ENCODE measurements at places on chromosomes 3 and 15.

DNA sequence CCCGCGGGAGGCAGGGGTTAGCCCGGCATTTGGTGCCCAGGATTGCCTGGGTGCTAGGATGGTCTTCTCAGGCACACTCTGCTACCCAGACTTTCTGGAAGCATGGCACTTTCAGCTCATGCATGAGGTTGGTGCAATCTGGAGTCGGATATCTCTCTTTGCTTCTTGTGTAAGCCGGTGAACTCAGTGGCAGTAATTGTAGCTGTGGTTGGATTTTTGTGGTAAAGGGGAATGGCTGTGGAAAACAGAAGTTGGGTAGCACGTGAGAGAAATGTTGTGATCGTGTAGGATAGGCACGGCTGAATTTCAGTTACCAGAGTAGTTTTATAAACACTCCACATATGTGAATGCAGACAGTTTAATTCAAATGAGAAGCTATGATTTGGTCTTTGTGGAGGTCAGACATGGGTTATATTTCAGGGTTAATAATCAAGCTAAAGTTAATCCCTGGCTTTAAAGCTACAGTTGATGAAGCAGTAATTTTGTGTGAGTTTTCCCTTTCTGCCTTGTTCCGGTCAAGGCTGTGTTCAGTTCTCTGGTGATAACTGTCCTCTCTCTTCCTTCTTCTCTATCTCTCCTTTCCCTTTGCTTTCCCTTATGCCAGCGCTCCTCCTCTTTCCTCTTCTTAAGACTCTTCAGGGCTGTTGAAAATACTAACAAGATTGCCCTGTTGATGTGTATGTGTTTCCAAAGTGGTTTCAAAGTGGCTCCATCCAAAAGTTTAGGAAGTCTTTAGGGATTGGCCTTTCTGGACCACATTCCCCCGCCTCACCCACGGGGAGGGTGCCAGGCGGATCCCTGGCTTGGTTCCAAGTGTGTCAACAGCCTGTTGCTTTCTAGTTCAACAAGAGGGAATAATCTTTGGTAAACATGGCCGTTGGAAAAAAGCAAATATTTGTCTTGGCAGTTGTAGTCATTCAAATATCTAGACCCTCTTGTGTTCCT is 404.6 kb upstream of the C2CD4B start:
- peak; percentile 87 for DNase-seq

- no peak for DNase-seq
These were observed 171.8 kb downstream of the POTEB3 start for GRCh38 chr15:21268436-21268940.

- no peak for DNase-seq
These were observed 222.5 kb downstream of the SNRPN start for GRCh38 chr15:25176991-25177954.

DNA sequence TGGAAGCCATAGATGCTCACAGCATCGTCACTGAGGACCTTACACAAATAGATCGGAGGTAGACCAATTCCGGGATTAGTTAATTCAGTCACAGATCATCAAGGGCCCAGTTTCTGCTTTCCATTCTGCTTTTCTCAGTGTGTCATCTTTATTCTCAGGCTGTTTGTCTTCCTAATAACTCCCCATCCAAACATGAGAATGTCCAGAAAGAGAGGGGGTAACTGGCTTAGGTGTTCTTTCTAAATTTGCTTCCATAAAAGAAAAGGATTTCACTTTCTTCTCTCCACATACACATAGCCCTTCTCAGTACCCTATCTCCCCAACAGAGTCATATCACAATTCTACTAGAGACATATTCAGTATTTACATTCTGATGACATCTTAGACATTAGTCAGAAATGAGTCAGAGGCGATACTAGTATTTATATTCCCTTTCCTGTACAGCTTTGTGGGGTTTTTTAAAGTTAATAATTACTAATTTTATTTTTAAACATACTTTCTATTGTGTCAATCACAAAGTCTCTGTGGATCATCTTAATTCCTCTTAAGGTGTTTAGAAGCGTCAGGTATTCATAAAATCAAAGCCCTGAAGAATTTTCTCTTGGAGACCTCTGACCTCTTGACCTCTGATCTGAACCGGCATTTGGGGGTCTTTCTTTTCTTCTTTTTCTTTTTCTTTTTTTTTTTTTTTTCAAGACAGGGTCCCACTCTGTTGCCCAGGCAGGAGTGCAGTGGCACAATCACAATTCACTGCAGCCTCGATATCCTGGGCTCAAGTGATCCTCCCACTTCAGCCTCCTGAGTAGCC is 24.3 kb upstream of the IL12A start:
- DNase-seq = no peak

DNA sequence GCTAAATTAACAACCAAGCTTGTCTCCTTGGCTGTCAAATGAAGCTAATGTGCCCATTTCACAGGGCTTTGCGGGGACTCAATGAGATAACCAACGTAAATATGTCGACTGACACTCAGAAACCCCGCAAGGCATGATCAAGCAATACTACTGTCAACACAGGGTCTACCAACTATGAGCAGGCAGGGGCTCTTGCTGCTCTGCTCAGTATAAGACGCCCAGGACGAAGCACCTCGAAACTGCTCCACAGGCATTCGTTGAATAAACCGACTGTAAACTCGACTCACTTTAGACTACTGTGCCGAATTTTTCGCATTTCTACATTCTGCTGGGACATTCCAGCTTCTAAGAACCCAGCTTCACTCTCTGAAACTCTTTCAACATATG is 55.0 kb downstream of the FEZF2 start:
- no peak for DNase-seq

DNA sequence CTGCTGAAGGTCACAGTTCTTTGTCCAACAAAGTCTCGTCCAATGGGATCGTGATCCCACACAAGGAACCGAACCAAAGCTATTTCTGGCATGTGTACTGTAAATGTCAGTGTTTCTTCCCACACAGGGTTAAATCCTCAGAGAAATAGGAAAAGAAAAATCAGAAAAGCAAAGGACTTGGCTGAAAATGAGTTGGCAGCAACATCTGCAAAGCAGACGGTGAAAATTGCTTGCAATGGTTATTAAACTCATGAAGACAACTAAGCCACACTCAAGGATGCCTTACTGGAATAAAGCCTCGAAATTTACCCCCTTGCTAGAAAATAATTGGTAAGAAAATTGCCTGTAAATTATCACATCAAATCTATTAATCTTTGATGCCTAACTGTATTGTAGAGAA is 195.2 kb upstream of the STRIT1 start:
- DNase-seq = no peak

GRCh38 chr3:192888190-192888589 is 29.5 kb downstream of the MB21D2 start:
- no peak for DNase-seq

DNA sequence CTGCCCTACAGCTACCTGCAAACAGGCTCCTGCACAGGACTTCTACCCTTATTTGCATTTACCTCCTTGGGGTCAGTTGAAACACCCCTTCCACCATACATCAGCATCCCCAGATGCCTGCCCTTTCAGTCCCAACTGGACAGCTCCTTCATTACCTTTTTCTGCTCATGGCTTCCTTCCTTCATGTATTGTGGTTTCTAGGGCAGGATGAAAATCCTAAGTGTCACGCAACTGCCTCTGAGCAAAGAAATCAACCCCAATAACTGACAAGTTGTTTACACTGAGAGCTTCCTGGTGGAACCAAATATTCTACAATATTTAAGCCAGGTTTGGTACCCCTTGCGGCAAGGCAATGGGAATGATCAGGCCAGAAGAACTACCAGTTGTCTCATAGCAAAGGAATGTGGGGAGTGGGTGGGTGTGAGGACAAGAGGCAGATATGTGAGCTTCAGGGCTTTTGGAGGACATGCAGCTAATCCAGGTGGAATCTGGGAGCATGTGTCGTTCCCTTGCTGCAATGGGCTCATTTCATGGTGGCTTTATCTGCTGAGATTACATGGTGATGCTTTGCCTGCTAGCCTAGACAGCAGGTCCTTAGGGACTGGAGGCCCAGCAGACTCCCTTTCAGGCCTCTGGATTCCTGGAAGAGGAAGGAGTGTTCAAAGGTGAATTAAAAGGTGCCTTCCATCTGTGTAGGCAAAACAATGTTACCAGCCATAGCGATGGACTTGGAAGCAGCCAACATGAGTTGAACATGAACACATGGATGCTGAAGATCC is 34.9 kb downstream of the PPCDC start:
- DNase-seq = no peak

DNA sequence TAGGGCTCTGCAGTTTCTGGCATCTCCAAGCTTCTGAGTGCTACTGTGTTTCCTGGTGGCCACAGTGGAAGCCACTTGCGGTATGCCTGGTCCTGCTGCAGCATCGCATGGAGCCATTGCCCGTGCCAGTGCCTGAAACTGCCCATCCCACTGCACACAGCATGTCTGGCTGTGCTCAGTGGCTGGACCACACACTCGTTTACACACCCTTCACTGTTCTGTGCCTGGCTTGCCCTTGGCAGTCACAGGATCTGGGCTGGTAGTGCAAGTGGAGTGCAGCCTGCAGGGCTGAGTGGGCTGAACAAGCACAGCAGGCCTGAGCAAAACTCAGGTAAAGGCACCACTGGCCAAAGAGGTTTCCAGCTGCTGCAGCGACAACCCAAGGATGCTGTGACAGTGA is 600.0 kb downstream of the SI start:
- DNase-seq = no peak

GRCh38 chr3:58522759-58523425 is 14.1 kb downstream of the ACOX2 start:
- no peak for DNase-seq

DNA sequence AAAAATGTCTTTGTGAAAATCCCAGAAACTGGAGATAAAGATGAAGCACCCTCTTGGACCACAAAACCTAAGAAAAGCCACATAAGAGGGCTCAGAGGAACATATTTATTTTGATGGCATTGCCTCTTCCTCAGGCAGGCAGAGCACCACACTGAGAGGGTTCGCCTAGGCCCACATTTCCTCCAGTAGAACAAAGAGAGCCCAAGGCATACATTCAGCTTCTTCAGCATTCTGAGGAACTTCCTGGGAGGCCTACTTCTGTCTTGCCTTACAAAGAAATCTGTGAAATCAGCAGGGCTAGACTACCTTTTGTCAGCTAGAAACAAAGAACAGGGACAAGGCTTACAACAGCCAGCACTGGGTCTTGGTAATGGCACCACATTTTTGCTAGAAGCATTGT is 1325.3 kb downstream of the SI start:
- no peak for DNase-seq

GRCh38 chr15:46576646-46577395 is 942.0 kb downstream of the SQOR start:
- DNase-seq = no peak

DNA sequence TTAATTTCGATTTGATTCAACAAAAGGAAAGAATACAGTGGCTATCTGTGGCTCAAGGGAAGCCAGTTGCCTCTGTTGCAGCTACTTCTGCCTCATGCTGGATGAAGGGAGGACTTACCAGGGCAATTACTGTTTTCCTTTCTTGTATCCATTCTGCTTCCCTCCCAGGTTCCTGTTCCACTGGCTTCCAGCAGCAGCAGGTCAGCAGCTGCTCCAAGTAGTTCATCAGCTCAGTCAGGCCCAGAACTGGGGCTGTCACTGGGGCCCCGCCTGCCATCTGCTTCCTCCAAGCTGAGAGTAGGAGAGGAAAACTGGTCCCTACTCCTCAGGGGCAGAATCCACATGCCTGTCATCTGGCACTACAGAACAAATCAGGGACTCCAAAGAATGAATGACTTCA is 48.6 kb upstream of the ULK4 start:
- no peak for DNase-seq

DNA sequence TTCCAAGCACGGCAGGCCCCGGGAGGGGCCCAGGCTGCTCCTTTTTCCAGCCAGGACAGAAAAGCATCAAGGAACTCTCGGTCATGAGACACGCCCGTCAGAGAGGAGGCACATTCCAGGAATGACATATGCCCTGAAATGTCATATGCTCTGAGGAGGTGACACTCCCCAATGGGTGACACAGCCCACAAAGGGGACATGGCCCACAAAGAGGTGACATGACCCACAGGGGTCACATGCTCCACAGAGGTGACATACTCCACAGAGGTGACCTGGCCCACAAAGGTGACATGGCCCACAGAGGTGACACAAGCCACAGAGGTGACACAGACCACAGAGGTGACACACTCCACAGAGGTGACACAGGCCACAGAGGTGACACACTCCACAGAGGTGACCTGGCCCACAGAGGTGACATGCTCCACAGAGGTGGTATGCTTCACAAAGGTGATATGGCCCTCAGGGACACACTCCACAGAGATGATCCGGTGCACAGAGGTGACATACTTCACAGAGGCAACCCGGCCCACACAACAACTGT is 79.2 kb downstream of the ABHD5 start:
- no peak for DNase-seq

DNA sequence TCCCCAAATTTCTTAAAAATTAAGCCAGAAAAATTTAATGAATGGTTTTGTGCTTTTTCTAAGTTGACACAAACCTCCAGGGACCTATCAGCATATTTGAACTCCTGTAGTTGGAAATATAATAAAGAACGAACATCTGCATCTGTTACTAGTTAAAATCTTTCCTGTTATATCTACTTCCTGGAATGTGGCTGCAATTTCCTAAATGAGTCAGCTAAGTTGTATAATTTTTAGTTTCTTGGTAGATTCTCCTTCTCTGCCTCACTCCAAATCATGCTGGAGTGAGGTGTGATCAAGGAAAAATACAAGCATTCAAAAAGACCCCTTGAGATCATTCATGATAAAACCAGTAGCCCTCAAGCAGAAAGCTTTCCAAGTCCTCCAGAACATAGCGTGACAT is 106.2 kb upstream of the MCTP2 start:
- DNase-seq = no peak

DNA sequence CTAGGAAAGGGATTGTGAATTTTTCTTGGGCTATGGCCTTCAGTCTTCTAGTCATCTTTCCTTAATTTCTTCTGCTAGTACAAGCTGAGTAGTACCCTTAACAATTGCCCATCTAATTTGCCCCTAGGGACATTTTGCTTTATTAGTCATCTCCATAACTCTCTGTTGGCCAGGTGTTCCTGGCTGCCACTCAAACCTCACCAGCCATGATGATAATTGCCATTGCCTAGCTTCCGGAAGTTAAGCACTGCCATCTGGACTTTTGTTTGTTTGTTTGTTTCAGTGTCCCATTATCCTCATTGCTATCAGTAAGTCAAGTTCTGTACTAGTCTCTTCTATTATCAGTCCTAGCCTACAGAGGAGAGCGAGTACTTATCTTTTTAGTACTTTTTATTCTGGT is 36.6 kb upstream of the UBL7 start:
- DNase-seq = peak; percentile 86

DNA sequence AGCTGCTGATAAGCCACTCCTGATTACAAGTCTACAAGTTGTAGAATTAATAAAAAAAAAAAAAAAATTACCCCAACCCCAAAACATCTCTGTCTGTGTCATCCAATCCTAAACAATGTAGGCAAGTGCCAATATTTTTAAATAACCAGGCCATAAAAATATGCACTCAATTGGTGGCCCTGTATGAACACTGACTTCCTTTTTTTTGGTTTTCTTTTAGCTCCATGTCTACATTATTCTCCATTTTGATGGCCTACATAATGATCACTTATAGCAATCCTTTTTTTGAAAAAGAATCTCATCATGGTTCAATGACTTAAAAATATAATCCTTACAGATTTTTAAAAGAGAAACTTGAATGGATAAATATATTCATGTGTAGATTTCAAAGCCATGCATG is 72.1 kb downstream of the FOXP1 start:
- no peak for DNase-seq

- no peak for DNase-seq
These were observed 28.2 kb downstream of the C3orf62 start for GRCh38 chr3:49248840-49249227.

- no peak for DNase-seq
These were observed 30.6 kb downstream of the TNIK start for GRCh38 chr3:171429635-171430034.
